ENCODE measurements at places on chromosomes 12 and 14.

GRCh38 chr12:70402597-70402996 is 36.5 kb downstream of the KCNMB4 start:
- peak; percentile 7 for DNase-seq

DNA sequence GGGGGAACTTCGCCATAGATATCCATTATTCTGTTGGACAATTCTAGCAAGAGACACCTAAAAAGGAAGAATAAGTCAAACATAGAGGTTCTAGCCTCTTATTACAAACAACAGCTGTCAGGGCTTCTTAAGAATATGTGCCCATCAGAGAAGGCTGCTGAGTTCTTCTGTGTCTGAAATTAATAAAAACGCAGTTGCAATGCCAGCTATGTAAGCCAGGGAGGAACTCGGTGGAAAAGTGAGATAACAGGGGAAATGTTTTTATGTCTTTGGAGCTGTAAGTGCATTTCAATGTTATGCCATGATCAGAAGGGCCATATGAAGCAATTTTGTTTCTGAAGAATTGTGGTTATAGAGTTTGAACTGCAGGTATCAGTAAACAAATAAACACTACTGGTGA is 95.0 kb downstream of the SYT1 start:
- no peak for DNase-seq

GRCh38 chr12:75862692-75863471 is 168.7 kb downstream of the PHLDA1 start:
- DNase-seq: peak; percentile 76

- DNase-seq: no peak
Measured at GRCh38 chr14:64174922-64175782, 119.0 kb downstream of the ESR2 start.

DNA sequence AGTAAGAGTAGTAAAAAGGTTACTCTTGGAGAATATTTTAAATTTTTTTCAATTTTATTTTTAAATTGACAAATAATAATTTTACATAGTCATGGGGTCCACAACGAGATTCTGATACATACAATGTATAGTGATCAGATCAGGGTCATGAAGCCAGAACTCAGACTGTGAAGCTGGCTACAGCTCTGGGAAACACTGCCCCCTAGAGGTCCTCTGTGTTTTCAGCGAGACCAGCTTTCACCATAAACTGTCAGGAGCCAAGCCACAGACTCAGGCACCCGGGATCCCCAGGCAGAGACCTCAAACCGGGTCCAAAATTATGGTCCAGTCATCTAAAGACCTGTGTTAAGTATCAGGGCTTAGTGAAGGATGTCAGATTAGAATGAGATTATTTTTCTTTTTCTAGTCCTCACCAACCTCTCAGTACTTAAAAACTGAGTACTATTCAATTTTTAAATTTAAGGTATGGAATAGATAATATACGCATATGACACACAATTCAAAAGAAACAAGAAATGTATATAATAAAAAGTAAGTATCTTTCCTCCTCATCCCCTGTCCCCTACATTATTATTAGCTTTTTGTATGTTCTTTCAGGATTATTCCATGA is 397.1 kb downstream of the MDGA2 start:
- DNase-seq: no peak

DNA sequence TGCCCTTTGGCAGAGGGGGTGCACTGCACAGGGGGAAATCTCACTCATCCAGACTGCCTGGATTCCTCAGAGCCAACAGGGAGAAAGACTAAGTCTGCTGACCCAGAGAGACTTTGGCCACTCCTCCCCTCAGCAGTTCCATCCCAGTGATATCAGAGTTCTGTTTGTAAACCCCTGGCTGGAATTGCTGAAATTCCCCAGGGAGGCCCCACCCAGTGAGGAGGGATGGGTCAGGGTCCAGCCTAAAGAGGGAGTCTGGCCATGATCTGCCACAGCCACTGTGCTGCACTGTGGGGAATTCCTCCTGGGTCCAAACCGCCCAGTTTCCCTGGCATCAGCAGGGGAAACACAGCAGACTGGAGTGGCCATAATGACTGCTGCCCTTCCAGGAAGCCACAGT is 54.9 kb upstream of the USP15 start:
- DNase-seq: no peak

DNA sequence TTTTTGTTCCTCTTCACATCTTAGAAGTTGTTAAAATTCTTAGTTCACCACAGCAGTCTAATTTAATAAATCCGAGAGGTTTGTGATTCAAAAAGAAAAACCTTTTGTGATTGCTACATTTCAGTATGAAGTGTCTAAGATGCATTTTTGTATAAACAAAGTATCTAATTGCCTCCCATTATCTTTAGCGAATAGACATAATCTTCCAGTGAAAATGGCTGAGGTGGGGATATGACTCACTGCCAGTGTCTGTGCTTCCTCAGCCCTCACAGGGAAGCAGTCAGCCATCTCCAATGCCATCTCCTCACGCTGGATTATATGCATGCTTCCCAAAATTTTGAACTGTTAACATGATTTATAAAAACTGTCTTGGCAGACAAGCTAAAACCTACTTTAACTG is 7.6 kb downstream of the GCH1 start:
- peak; percentile 35 for DNase-seq

- no peak for DNase-seq
Measured at GRCh38 chr14:79118291-79118690, 948.1 kb downstream of the NRXN3 start.

DNA sequence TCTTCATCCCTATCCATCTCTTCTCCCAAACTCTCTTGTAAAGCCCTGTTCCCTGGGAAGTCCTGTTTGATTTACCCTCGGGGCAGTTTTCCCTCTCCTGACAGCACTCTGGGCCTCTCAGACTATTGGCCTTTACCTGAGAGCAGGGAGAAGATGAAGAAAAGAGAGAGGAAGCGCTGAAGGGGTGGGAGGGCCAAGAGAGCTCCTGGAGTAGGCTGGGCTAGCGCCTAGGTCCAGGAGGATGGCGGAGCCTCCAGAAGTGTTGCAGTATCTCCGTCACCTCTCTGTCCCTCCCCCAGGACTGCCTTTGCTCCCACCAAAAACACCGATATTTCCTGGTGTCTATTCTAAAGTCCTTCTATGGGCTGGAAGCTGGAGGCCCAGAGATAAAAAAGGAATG is 5.7 kb upstream of the IGFBP6 start:
- no peak for DNase-seq

DNA sequence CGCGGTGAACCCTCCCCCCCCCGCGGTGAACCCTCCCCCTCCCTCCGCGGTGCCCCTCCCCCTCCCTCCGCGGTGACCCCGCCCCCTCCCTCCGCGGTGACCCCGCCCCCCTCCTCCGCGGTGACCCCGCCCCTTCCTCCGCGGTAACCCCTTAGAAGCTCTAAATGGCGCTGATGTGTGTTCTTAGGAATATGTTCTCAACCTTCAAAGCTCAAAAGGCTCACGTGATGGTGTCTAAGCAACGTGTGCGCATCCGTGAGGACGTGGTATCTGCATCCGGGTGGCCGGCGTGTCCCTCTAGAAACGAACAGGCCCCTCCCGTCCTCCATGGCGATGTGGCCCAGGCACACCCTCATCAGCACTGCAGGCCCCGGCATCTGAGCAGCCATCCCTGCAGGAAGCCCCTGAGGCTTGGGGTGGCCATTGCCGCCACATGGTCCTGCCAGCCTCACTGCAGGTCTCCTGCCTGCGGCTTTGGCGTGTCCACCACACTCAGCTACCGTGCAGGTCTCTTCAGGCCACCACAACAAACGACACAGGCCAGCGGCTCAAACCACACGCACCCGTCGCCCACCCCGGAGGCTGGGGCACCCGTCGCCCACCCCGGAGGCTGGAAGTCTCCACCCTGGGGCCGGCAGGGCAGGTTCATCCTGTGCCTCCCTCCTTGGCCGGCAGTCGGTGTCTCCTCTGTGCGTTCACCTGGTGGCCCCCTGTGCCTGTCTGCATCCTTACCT is 14.5 kb upstream of the FBRSL1 start:
- DNase-seq: no peak

DNA sequence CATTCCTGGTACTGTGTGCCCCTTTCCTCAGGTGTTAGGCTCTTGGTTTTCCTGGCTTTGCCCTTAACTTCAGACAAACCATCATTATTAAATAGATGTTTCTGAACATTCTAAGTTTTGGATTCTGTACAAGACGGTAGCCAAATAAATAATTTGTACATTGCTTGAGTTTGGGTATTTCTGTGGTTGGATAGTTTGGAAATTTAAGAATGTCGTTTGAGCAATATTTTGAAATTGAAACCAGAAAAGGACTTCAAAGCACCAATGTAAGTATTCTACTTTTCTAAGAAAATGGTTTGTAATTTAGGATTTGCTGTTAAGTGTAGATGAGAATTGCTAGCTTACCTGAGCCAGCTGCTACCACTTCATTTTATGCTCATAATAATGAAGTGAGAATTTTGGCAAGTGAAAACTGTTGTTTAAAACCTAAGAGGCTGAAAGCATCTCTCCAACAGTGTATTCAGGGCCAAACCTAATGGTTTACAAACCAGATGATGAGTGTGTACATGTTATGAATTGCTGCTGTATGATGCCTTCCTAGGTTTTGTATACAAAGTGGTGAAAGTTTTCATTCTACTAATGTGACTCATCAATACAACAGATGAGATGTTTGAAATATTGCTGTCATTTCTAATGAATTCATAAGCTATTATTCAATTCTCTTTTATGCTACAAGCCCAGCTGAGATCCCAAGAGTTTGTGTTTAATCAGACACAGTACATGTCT is 181.5 kb upstream of the PRKD1 start:
- no peak for DNase-seq

- DNase-seq: no peak
Measured at GRCh38 chr12:44335030-44335429, 499.1 kb downstream of the TMEM117 start.

DNA sequence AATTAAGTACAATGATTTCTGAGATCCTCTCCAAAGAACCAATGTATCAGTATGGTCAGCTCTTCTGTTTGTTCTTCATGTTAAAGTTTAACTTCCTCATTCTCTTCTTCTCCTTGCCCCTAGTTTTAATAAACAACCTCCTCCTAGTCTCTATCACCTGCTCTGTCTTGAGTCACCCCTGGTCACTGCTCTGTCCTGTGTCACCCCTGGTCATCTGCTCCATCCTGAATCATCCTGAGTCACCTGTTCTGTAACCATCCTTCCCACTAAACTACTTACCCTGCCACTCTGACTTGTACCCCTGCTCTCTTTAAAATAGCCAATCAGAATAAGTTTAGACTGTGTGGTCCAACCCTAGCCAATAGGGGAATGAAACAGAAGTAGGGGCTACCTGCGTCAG is 100.5 kb downstream of the ALG10B start:
- DNase-seq: no peak

GRCh38 chr12:75479963-75480461 is 543 bp upstream of the GLIPR1 start:
- peak; percentile 50 for DNase-seq

- no peak for DNase-seq
Measured at GRCh38 chr12:92121826-92122225, 23.8 kb downstream of the BTG1 start.

DNA sequence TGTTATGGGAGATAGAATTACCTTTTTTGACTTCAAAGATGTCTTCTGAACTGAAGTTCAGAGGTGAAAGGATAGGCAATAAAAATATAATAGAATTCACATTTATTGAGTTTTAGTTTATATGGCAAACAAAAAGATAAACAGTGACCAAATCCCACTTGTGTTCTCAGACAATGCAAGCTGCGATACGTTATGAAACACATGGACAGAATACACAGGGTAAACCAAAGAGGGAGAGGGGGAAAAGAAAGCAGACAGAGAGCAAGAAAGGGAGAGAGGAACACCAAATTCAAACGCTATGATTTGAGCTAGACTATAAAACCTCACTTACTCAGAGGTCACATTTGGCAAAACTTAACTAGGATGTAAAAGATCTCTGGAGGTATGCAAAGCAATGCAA is 238.2 kb upstream of the FLRT2 start:
- DNase-seq: no peak

DNA sequence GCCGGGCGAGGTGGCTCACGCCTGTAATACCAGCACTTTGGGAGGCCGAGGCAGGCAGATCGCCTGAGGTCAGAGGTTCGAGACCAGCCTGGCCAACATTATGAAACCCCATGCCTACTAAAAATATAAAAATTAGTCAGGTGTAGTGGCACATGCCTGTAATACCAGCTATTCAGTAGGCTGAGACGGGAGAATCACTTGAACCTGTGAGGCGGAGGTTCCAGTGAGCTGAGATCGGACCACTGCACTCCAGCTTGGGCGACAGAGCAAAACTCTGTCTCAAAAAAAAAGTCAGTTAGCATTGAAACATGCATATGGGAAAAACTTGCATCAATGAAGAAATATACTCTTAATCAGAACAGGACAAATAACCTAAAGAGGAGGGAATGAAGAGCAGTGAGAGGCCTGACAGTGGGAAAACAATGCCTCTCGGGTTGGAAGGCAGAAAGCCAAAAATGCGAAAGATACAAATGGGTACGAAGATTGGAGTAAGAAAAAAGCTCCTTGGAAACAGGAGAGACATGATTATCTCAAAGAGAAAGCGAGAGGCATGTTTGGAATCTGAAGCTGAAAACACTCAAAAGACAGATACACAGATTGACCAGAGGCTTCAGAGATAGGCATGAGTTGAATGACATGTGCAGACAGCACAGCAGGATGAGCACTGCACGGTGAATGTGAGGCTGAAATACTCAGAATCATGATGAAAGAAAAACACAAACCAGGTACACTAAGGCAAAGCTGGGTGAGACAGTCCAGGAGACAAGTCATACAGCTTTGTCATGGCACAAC is 30.6 kb downstream of the RESF1 start:
- DNase-seq: no peak
